Muscle of arm (tissue), 14 donors: ENCODE measurements at places on chromosomes 12 and 14. TPM values are rescaled to one million over a fixed set of nuclear protein-coding genes. Genes with fewer than 3 reads are reported as not detected.

- DNase-seq: no peak
Measured at GRCh38 chr12:57841445-57841844, 5.1 kb downstream of the CTDSP2 start.

DNA sequence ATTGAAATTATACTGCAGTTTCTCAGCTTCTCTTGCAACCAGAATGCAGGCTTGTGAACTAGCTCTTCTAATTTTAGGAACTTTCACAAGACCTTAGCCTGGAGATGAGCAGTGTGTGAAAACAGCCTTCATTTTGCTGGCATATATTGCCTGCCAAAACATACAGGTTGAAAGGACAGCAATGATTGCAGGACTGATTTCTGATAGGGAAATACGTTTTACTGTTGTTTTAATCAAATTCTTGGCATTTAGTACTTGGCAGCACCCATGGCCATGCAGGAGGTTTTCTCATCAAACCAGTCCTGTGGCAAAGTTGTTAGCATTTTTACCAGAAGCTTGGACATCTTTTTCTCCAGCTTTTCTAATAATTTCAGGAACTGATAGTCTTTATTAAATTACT is 91.9 kb upstream of the MUCL1 start:
- DNase-seq: no peak

The ZBTB42 gene
- polyA plus RNA-seq: 5.8 TPM

The ESPL1 gene
- polyA plus RNA-seq: 7.4 TPM
